ENCODE measurements at places on chromosomes 1 and 21. TPM values are rescaled to one million over a fixed set of nuclear protein-coding genes. Genes with fewer than 3 reads are reported as not detected.

DNA sequence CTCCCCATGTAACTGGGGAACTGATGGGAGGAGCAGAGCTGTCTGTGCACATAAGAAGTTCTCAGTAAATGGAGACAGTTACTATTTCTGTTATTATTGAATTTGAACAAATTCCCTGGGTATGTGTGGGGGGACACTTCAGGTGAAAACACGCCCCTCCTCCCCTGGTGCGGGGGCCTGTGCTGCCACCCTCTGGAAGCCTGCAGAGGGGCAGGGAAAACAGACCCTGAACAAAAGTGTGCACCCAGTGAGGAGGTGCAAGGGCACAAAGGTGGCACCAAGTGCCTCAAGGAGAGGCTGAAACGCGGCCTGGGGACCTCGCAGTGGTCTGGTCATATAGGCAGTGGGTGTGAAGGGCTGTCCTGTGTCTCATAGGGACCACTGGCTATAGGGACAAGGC, 18.2 kb upstream of the NADK start:
- DNase-seq: no peak

- no peak for DNase-seq
Observed at GRCh38 chr1:206143537-206144172, 26.5 kb upstream of the AVPR1B start.

GRCh38 chr1:241762713-241763339, 85.2 kb upstream of the EXO1 start:
- peak; percentile 23 for DNase-seq

DNA sequence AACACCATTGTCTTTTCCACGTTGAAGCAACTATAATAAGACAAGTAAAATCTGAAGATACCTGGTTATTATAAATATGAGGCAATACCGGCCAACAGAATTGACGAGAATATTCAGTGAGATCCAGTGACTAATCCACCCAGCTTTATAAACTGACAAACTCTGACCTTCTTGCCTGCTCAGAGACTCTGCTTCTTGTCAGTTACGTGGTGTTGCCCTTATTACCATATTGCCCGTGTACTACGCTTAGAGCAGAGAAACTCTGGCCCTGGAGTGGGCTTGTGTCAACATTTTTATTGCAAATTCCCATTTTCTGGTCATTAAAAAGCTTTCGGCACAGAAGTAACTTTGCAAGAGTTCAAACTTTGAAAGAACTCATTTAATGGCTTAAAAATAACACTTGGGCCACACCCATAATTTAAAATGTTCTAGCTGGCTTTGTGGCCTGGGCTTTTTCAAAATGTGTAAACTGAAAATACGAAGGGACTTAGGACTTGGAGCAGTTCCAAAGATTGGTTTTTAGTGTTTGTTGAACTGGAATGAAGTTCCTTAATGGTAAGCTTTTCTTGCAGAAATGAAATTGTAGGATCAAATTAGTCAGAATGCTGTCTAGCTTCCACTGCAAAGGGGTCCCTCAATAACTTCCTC, 266.2 kb downstream of the LMO4 start:
- DNase-seq: no peak

GRCh38 chr1:185774394-185774793, 40.2 kb downstream of the HMCN1 start:
- no peak for DNase-seq

- DNase-seq: no peak
Observed at GRCh38 chr21:38228537-38228936, 28.3 kb upstream of the KCNJ15 start.

GRCh38 chr21:36024782-36025181, 35.5 kb downstream of the SETD4 start:
- DNase-seq: no peak

DNA sequence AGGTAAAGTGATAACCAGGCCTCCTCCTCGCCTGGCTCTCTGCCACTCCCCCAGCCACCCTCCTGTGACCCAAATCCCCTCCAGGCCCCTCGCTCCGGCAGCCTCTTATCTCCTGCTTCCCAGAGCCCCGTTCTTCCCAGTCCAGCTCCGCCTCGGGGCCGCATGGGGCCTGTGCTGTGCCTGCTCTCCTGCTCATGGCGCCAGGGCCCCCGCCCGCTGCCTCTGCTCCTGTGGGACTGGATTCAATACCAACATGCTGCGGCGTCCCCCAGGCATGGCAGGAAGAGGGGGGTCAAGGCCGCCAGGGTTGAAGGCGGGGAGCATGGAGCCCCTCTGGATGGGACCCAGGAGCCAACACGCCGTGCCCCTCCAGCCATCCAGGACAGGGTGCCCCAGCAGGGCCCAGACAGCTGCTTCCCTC, 213.0 kb upstream of the VAMP3 start:
- no peak for DNase-seq

DNA sequence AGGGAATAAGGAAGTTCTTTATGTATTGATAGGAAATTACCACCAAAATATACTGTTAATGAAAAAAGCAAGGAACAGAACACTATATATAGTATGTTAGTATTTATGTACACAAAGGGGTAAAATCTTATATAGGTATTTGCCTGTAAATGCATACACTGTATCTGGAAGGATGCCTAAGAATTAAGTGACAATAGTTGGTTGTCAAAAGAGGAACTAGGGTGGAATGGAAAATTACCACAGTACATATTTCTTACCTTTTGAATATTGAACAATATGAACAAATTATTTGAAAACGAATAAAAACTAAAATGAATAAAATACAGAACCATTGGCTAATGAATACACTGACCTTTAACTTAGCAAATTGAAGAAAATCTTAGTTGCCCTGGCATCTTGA, 13.6 kb downstream of the ARPC5 start:
- DNase-seq: no peak

GRCh38 chr1:218983848-218984247, 189.8 kb upstream of the LYPLAL1 start:
- no peak for DNase-seq

- no peak for DNase-seq
Observed at GRCh38 chr1:166972193-166972592, 3.1 kb downstream of the ILDR2 start.

DNA sequence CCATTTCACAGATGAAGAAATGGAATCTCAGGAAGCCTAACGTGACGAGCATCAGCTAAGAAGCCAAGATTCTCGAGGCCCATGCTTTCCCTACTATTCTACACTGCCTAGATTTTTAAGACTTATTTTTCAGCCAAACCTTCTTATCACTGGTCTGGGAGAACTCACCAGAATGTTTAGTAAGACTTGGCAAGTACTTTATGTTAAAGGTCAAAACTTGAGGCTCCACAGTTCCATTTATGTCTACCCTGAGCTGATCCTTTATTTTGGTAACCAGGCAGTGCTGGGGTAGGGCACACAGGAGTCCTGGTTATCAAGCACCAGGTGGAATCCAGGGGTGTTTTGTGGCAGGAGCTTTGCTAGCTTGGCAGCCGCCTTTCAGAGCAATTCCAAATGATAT, 16.8 kb downstream of the PLXNA2 start:
- no peak for DNase-seq

DNA sequence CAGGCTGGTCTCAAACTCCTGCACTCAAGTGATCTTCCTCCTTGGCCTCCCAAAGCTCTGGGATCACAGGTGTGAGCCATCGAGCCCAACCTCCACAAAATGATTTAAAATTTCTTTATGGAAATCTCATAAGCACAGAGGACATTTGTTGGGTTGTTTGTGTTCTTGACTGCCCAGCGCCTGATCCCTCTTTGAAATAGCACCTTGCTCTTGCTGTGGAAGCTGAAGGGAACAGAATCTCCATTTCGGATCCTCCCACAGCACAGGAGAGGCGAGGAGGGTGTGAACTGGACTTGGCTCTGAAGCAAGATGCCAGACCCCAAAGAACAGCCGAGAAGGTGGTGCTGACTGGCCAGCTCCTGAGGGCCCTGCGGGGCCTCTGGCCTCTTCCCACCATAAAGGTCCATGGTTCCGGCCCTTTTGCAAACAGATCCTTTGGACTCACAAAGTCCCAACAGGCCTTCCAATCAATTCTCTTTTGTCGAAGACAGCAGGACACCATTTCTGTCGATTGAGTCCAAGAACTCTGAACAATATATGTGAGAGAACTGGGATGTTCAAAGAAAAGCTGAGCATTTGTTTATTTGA, 45.6 kb upstream of the COA6 start:
- no peak for DNase-seq

DNA sequence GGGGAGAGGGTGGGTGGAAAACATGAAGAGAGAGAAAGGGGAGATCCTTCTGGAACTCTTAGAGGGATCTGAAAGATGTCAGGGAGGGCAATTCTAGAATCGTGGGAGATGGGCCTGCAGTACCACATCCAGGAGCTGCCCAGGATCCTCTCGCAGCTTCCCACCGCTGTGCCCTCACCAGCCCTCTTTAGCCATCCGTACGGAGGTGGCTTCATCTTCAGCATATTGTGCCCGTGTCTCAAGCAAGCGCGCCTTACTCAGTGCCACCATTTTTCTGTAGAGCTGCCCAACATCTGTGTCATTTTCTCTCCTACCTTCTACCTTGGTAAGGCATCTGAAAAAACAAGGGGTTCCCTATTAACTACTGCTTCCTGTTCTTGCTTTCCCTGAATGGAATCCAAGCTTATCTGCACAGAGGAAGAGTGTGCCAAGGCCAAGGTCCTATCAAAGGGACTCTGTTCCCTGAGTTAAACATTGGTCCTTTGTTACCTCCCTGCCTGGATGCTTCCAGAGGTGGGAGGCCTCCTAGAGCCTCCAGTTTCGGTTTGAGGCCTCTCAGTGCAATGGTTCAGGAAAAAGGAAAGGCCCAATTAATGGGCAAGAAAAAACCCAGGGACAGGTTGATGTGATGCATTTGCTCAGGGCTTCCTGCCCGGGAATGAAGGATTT, 23.2 kb downstream of the C1orf116 start:
- DNase-seq: no peak

GRCh38 chr1:239785576-239785975, 306.1 kb upstream of the FMN2 start:
- DNase-seq: no peak

GRCh38 chr1:12339396-12339795, 109.6 kb downstream of the VPS13D start:
- no peak for DNase-seq

DNA sequence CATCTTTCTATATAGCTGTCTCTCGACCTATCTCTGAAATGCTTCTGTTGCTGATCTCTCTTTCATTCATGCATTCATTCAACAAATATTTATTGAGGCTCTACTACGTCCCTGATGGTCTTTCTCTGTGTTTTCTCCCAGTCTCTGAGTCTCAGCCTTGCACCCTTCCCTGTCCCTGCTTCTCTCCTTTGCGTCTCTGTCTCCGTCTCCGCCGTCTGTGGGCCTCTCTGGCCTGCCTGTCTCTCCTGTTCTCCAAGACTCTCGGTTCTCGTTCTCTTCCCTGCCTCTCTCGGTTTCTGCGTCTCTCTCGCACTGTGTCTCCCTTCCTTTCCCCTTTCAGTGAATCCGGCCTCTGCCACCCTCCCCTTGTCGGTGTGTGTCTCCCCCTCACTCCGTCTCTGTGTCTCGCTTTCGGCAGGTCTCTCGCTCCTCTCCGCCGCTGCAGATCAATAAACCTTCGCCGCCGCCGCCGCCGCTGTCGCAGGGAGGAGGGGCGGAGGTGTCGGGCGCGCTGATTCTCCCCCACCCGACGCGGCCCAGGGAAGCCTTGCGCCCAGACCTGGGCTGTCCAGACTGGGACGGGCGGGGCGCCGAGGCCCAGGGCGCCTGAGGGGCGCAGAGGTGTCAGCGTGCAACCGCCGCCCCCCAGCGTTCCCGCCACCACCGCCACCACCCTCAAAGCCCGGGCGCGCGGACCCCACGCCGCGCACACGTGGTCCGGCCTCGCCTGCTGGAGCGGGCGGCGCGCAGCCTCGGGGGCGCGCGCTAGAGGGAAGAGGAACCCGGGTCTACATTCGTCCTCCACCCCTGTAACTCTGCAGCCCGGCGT, 3.0 kb downstream of the EFNA3 start:
- DNase-seq: no peak

- no peak for DNase-seq
Observed at GRCh38 chr1:69213644-69214043, 354.1 kb upstream of the LRRC7 start.

- DNase-seq: no peak
Observed at GRCh38 chr21:34907461-34908418, 141.4 kb downstream of the RUNX1 start.

- no peak for DNase-seq
Observed at GRCh38 chr1:20697563-20697962, 20.2 kb downstream of the KIF17 start.

DNA sequence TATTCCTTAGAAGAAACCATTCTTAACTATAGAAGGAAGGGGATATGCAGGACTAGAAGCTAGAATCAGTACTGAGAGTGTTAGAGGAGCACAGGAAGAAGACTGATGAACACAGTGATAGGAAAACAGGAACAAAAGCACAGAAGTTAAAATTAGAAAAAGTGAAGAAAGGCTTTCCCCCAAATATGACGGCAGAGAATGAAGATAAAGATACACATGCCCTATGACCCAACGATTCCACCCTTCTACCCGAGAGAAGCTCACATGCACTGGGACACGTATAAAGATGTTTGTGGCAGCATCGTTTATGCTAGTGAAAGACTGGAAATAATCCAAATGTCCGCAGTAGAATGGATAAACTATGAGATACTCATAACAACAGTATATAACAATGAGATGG, 74.2 kb downstream of the DTL start:
- DNase-seq: no peak

DNA sequence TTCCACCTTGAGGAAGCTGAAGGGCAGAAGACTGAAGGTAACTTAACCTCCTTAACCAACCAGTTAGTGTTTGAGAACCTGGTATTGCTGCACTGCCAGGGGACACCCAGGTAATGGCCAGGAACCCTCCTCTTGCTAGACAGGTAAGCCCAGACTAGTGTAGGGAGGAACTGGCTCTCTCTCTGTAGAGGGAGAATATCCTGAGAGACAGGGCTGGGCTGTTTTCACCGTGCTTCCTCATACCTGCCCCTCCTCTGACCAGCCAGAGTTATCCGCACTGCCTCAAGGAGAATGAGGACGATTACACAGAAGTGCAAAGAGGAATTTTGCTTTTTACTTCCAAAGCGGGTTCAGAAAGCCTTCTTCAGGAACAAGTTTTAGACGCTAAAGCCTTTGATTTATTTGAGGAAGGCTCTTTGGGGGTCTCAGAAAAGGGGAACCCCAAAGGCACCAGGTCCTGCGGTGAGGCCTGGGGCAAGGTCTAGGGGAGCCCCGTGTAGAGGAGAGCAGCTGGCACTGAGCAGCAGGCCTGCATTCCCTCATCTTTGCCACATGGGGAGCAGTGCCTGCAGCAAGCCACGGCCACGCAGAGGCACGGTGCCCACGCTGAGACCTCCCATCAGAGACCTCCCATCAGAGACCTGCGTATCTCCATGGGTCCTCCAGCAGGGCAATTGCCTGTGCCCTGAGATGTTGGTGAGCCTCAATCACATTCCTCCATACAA, 13.5 kb downstream of the GNG4 start:
- no peak for DNase-seq

VASH2 gene
- not detected for total RNA-seq

HCRTR1 gene
- total RNA-seq: not detected

OXCT2 gene
- total RNA-seq: not detected

KCNQ4 gene
- total RNA-seq: not detected

GPR25 gene
- 0.25 TPM for total RNA-seq

OR1C1 gene
- not detected for total RNA-seq

TFF2 gene
- total RNA-seq: not detected

LHX8 gene
- not detected for total RNA-seq

TCHH gene
- total RNA-seq: 0.22 TPM

NKAIN1 gene
- 0.12 TPM for total RNA-seq

TMPRSS3 gene
- total RNA-seq: 2.4 TPM

CYP4Z1 gene
- total RNA-seq: not detected

CFAP107 gene
- total RNA-seq: not detected

IRF6 gene
- 106 TPM for total RNA-seq

S100A8 gene
- total RNA-seq: 80.4 TPM

ESRRG gene
- total RNA-seq: not detected

Data from MCF 10A (cell line).